Right cardiac atrium (tissue), 5 donors: ENCODE measurements at places on chromosomes 7 and 10. TPM values are rescaled to one million over a fixed set of nuclear protein-coding genes. Genes with fewer than 3 reads are reported as not detected.

DNA sequence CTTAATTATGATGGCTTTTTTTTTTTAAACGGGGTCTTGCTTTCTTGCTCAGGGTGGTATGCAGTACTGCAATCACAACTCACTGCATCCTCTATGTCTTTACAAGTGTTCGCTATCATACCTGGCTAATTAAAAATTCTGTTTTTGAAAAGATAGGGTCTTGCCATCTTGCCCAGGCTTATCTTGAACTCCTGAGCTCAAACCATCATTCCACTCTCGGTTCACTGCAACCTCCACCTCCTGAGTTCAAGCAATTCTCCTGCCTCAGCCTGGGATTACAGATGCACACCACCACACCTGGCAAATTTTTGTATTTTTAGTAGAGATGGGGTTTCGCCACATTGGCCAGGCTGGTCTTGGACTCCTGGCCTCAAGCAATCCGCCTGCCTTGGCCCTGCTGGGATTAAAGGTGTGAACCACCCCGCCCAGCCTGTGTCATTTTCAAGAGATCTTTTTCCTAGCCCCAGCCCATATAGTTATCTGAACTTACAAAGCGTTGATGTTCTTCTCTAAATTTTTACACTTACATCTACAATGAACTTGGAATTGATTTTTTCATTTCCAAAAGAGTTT, 6.0 kb downstream of the HNRNPF start:
- no peak for DNase-seq

- peak; percentile 75 for DNase-seq
Observed at GRCh38 chr10:17038627-17039026, 91.0 kb downstream of the CUBN start.

DNA sequence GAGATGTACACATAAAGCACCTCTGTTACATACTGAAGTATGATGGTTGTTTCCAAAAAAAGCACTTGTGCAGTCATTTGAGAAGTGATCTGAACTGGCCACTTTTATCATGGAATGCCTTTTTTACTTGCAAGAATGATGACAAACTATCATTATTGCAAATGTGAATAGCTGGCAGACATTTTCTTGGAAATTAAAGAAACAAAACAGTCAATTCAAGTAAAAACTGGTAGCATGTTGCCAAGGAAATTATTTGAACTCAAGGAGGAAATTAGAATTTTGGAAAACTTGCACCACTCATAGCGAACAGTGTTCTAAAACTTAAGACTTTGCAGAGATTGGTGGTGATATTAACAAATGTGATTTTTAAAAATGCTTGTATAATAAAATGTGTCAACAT, 6.6 kb downstream of the RHEB start:
- no peak for DNase-seq

DNA sequence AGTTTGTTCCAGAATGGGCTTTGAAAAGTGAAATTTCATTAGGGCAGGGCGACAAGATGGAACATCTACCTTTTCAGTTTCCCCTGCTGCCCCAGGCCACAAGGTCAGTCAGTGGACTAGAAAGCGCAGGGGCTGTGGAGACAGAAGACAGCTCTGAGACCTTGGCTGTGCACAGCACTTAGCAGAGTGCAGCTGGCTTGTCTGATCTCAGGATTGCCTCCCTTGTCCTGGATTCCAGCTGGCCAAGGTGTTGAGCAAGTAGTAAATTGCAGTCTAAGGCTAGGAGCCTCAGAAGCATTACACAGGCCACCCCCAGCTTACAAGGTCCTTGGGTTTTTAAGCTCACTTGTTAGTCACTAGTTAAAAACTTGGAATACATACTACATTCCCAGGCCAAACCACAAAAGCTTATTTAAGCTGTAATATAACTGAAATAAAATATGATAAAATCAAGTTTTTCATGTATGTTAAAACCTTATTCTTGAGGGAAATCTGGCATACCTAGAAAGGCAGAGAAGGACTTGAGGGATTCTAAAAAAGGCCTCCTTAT, 67.3 kb upstream of the NPY start:
- no peak for DNase-seq

DNA sequence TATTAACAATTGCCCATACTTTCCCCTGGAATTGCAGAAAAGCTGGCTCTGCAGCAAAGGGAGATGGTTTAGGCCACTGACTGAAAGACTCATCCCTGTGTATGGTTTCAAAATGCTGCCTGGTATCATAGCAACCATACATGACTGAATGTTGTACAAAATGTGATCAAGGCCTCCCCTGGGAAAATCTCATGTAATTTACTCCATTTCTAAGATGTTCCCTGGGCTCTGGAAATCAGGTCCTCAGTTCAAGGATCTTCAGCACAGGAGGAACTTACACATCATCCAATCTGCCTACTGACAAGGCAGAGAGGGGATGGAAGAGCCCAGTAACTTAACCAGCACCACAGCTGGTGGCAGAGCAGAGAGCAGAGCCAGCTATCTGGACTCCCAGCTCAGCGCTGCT, 111.8 kb downstream of the JAZF1 start:
- no peak for DNase-seq

GRCh38 chr10:127834221-127834620, 58.5 kb downstream of the CLRN3 start:
- no peak for DNase-seq

DNA sequence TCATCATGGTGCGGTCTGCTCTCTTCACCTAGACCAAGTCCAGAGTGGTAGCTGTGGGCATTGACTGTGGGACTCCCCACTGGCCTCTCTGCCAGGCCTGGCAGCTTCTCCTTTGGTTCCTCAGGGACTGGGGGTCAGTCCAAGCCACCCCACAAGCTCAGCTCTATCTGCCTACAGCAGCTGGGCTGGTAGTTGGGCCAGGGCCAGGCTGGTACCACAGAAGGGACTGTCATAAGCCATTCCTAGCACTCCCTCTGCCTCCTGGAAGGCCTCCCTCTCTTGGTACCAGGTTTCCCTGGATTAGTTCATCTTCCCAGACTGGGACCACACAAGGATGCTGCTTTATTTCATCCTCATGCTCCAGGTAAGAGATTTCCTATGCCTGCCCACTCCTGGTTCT, 24.2 kb upstream of the UNC5B start:
- no peak for DNase-seq

DNA sequence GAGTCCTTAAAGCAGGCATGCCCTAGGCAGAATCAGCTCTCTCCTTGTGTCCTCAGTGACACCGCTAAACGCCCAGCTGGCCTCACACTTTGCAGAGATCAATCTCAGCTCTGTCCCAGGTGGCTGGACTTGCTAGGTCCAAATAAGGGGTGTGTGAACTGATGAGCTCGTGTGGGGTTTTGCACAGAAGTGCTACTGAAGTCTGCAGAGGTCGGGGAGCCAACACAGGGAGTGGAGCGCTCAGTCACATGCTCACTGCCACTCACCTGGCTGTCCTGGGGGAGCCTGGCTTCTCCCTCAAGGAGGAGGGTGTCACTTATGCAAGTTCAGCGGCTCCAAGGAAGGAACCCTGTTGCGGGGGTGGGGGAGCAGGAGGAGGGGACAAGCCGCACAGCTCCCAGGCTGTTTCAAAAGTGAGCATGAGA, 2.0 kb downstream of the ELN start:
- peak; percentile 63 for DNase-seq

Gene FAM200A
- 4.7 TPM for total RNA-seq
